GDM1 (cell line): ENCODE measurements at places on chromosomes 11 and 22.

DNA sequence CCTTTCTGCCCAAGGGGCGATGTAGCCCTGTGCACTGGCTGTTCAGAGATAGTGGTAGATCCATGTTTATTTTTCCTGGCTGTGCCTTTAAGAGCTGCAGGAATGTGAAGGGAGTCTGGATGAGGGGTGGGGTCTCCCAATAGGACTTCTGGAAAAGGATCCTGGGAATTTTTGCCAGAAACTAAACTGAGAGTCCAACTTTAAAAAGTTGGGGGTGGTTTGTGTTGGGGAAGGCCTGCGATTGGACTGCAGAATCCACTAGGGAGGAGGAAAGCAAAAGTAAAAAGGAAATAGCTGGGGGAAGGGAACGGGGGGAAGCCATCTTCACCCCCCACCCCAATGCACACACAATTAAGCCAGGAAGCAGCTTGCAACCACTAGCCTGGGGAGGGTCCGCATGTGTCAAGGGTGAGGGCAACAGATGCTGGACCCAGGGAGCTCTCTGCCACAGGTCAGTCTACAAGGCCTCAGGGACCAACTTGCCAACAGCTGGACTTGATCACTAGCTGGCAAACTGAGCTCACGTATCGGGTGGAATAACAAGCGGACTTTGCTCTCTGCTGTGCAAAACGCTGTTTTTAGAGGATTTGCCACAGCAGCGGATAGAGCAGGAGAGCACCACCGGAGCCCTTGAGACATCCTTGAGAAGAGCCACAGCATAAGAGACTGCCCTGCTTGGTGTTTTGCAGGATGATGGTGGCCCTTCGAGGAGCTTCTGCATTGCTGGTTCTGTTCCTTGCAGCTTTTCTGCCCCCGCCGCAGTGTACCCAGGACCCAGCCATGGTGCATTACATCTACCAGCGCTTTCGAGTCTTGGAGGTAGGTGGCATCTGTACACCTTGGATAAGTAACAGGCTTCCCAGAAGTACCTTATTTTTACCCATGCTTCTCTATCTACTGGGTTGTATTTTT lies at the start of gene OLFML1:
Gene OLFML1, plus strand, starts transcription at position 321 of the 912 bp plus-strand sequence. Its CDS starts 370 bp downstream, at position 691.
- DNase-seq: no peak

DNA sequence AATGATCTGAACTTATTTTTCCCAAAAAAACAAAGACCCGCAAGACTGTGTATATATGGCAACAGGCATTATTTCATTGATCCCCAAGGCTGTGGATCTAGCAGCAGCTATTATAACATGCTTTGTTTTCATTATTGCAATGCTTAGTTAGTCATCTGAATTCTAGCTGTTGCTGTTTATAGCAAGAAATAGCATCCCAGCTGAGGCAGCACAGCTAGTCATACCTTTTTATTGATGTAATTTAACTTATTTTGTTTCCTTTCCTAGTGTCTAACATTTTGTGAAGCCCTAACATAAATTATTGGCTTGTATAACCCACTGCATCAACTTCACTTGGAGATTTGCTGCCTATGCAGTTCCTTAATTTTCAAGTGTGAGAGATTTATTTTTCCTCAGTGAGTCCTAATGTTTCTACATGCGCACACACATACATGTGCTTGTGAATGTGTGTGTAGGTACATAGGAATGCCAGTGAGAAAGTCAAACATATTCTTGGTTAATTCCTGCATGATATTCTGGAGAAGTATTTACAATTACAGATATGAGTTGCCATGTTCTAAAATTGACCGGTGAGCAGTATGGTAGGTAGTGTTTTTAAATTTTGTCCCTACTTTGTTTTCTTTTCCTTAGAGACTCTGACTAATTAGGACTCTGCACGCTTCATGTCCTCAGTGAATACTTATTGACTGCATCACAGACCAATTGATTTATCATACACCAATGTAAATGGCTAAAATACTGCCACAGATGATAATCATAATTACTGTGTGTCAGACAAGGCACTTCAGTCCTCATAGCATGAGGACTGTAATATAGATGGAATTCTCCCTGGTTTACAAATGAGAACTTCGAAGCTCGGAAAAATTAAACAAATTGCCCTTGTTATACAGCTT lies 119.3 kb downstream of the WNT11 start:
- no peak for DNase-seq

DNA sequence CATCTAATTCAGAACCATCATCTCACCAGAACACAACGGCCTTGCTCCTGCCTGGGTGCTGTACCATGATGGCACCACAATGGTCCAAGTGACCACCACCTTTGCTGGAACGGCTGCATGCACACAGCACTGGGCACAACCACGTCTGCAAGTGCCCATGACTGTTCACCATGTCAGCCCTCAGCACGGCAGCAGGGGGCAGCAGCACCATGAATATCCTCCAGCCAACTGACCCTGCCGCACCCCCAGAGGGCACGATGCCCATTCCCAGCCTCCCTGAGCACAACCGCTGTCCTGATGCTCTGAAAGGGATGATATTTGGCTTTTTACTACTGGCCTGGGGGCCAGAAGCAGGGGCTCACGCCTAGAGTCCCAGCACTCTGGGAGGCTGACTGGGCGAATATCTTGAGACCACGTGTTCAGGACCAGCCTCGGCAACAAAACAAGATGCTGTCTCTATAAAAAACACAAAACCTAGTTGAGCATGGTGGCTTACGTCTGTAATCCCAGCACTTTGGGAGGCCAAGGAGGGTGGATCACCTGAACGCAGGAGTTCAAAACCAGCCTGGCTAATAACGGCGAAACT lies 25.7 kb downstream of the DRD4 start:
- no peak for DNase-seq

DNA sequence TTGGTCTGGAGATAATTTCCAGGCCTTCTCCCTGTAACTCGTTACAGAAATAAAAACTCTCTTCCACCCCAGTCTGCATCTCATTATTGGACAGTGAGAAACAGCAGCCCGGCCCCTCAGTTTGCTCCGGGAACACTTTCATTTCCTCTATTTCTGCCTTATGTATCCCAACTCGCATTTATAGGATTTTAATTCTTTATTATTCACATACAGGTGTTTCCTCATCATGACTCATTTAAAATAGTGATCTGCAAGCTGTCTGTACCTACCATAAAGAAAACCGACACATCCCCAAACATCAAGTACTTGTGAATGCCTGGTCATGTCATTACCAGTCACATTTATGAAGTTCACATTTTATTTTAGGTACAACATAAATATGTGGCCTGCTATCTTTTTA lies 42.8 kb downstream of the PIWIL3 start:
- DNase-seq: no peak

GRCh38 chr11:62909107-62909894 lies 11.9 kb downstream of the CHRM1 start:
- DNase-seq: no peak

GRCh38 chr11:33622186-33622585 lies 78.4 kb downstream of the C11orf91 start:
- no peak for DNase-seq

GRCh38 chr22:46482056-46482675 lies 55.3 kb downstream of the CELSR1 start:
- no peak for DNase-seq

- DNase-seq: no peak
These were observed 88.8 kb upstream of the API5 start for GRCh38 chr11:43223026-43223425.

DNA sequence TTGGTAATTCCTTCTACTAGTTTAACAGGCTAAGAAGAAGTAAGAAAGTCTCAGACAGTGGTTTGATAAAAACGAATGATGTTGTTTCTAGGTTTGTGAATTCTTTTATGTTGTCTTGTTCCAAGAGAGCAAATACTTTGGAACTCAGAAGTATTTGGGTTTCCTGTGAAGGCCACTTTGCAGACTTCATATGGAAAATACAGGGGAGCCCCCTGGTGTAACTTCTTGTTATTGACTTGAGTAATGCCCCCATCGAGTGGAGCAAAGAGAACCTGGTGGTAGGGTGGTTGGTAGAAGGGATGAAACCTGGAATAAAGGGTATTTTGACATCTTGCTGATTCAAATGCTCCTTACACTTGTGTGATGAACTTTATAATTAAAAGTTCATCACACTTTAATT lies 40.0 kb upstream of the PTH start:
- DNase-seq: no peak

GRCh38 chr11:19767627-19768151 lies 55.1 kb downstream of the NAV2 start:
- no peak for DNase-seq

DNA sequence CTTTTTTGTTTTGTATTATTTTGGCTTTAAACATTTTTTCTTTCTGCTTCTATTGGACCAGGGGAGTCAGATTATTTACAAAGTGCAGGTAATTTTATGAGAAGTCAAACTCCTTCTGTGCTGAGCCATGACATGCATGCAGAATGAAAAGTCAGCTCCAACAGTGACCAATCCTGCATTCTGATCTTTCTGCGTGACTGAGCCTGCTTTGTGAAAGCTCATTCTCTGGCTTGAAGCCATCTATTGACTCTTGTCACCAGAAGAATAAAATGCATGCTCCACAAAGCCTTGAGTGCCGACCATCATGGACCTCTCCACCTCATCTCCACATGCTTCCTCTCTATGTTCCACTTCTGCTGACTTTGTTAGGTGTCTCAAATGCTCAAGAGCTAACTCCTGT lies 50.2 kb downstream of the MIAT start:
- DNase-seq: no peak

DNA sequence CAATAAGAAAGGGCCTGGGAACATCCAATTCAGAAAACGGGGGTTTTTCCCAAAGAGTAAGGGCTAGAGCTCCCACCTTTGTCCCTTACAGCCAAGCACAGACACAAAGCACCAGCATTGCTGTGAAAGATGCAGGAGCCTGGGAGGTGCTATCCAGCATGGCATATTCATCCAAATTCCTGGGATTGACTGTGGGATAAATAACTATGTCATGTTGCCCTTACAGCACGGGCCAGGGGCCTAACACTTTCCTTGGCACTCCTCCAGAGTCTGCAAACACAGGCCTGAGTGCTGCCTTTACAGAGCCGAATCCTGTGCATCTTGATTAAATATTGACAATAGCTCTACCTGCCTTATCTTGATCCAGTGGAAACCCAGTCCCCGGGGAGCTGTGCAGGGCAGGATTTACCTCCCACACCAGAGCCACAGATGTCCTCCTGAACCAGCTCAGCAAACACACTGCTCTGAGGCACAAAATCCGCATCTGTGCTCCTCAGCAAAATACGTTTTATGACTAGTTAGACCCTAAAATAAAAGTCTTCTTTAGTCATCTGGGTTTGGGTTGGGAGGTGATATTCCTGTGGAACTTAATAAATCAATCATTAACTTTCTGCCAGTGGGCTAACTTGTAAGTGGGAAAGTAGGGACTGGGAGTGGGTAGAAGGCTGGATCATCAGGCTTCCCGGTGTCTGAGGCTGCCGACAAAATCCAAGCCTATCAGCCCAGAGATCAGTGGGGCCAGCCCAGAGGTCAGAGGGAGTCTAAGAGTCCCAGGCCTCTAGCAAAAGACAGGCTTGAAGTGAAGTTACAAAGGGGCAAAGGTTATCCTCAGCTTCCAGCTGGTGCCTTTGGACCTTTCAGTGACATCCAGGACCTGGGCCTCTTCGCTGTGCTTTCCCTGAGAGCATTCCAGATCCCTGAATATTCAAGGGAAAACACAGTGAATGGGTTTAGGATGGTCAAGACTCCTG lies 36.5 kb downstream of the POU2AF3 start:
- DNase-seq: no peak

- no peak for DNase-seq
These were observed 11.7 kb downstream of the SIRT3 start for GRCh38 chr11:224424-224823.
